H9 (cell line): ENCODE measurements at places on chromosomes 13 and 19. TPM values are rescaled to one million over a fixed set of nuclear protein-coding genes. Genes with fewer than 3 reads are reported as not detected.

Gene FGF22
- total RNA-seq: 0.72 and 0.99 TPM in 2 replicates

Gene ZNF470
- total RNA-seq: 6.9 and 7.1 TPM in 2 replicates

Gene ZNF446
- total RNA-seq: 7.6 and 8.4 TPM in 2 replicates

Gene CD79A
- total RNA-seq: 0.22 and 0.39 TPM in 2 replicates

Gene TTC9B
- total RNA-seq: 0.15 and 0.31 TPM in 2 replicates

GRCh38 chr19:5141129-5141849, 172.4 kb downstream of the KDM4B start:
- DNase-seq: no peak

- no peak for DNase-seq
These were observed 242.6 kb downstream of the DCT start for GRCh38 chr13:94236872-94237271.
